ENCODE measurements at places on chromosomes 16 and 17.
A peak's percentile ranks its signal among the peaks of the same experiment; 100 is the strongest.

GRCh38 chr17:36034127-36034526 is 16.4 kb upstream of the CCL23 start:
- no peak for DNase-seq

- DNase-seq: no peak
Measured at GRCh38 chr17:47197821-47198220, 8.7 kb upstream of the CDC27 start.

- no peak for DNase-seq
Measured at GRCh38 chr16:75948886-75949285, 222.6 kb upstream of the CPHXL start.

DNA sequence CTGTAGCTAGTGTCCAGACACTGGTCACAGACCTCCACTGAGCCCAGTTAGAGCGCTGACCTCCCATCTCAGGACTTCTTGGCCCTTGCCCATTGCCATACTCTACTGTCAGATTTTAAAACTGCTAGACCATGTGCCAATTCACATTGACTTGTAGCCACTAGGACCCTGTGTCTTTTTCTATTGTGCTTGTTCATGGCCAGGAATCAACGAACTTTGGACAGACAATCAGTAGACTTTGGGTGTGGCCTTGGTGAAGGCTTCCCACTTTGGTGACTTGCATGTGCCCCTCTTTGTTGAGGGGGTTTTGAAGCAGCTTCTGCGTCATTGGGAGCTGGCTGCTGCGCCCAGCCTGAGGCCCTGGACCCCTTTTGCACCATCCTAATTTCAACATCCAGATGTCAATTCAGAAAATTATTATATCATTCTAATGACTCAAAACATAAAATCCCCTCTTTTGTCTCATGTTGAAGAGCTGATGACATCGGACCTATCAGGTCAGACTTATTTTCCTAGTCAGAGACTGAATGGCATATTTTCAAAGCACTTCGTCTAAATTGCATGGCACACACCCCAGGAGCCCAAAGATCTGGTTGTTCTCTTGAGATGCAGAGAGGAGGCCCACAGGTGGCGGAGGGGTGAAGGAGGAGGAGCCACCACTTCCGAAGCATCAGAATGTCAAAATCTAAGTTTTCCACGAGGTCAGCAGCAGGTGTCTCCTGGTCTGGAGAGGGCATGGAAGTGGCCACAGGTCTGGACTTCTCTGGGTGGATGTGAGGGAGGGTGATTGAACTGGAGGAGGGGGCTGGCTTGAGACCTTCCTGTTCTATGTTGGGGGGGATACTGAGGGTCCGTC is 93.4 kb upstream of the CBX4 start:
- no peak for DNase-seq

DNA sequence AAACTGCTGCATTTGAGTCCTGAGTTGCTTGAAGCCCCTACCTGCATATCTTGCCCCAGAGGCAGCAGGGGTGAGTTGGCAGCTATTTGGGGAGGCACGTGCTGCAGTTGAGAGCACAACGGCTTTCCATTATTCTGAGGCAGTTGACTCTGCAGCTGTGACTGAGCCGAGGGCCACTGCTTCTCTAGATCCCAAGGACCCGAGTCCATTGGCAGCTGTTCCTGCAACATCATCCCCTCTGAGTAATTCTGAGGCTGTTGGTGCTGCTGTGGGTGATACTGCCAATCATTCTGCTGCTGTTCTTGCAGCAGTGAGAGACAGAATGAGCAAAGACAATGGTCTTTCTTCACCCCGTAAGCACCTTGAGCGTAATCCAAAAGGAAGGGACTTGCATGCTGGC is 12.7 kb downstream of the TERF2IP start:
- DNase-seq: no peak

- DNase-seq: no peak
Measured at GRCh38 chr17:71398025-71398424, 722.8 kb upstream of the SOX9 start.

DNA sequence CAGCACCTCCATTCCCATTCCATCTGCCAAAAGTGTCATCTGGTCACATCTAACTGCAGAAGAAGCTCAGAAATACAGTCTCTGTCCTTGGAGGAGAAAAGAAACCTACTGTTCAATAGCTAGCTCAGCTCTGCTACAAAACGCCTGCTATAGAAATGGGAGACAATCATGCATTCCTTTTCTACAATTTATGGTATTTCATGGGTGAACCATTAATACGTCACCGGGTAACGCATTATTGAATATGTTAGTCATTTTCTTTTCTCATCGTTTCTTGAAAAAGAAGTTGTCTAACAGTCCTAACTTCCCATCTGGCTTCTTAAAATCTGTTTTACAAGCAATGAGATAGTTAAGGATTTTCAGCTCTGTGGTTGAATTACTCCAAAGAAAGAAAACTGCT is 496.7 kb upstream of the RBFOX1 start:
- no peak for DNase-seq

GRCh38 chr16:30474074-30474452 is 1.5 kb downstream of the ITGAL start:
- DNase-seq: no peak

DNA sequence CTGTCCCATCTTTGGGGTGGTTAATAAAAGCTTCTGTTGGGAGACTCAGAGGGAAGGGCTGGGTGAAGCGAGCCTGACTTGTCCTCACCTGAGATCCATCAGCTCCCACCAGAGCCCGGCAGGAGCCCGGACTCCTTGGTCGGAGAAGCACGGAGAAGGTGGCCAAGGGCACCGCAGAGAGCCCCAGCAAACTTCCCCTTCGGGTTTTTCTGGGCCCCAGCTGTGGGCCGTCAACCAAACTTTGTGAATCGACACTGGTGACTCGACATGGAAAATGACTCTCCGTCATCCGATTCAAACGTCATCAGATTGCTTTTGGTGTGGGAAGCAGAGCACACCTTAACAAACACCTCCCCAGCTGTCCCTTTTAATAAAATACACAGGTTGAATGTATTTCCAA is 21.4 kb downstream of the ENPP7 start:
- no peak for DNase-seq

DNA sequence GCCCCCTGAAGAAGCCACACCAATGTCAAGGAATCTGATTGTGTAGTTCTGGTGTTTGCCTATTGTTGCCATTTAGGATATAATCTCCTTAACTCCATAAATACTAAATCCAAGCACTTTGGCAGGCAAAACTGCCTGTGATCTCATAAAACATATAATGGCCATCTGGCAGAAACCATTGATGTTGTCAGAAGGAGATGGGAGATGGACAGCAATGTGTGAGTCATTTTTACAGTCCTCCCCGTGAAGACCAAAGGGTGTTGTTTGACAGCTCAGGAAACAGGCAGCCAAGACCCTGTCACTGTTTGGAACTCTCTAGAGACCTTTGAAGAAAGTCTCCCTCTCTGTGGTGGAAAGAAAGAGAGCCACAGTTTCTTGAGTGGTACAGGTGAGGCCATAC is 454.1 kb downstream of the HS3ST3B1 start:
- DNase-seq: no peak

- no peak for DNase-seq
Measured at GRCh38 chr17:72379516-72379915, 258.7 kb downstream of the SOX9 start.

- DNase-seq: no peak
Measured at GRCh38 chr16:14202095-14202494, 131.0 kb downstream of the MRTFB start.

DNA sequence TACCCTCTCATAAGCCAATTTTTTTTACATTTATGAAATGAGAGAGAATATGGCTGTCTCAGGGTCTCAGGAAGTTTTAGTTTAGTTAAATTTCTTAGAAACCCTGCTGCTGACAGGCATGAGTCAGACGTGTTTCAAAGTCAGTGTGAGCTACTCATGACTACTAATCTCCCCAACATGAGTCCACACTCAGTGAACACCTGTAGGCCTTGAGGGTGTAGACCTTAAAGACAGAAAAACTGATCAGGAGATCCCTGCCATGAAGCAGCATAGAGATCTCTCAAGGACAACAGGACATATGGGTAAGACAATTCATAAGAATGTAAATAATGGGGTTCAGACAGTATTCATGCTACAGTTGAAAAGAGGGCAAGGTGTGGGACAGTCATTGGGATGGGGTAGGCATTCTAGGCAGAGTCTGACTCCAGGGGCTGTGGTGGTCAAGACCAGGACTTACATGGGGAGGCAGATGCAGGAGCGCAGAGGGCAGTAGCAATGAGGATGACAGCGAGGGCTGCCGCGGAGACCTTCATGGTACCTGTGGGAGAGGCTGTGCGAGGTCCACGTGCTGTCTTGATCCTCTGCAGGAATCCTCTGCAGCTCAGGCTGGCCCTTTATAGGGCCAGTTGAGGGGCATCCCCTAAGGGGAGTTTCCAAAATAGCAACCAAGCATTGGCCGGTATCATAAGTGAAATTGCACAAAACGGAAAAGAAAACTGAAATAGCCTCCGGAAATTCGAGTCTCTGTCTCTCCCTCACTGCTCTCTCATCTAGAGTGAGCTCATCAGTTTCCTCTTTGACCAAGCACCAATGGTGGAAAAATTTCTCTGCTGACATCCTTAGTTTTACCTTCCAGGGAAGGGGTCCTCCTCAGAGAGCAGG is at the start of gene CCL5:
Gene CCL5, minus strand, starts transcription at position 588 of the 882 bp plus-strand sequence.
- no peak for DNase-seq

DNA sequence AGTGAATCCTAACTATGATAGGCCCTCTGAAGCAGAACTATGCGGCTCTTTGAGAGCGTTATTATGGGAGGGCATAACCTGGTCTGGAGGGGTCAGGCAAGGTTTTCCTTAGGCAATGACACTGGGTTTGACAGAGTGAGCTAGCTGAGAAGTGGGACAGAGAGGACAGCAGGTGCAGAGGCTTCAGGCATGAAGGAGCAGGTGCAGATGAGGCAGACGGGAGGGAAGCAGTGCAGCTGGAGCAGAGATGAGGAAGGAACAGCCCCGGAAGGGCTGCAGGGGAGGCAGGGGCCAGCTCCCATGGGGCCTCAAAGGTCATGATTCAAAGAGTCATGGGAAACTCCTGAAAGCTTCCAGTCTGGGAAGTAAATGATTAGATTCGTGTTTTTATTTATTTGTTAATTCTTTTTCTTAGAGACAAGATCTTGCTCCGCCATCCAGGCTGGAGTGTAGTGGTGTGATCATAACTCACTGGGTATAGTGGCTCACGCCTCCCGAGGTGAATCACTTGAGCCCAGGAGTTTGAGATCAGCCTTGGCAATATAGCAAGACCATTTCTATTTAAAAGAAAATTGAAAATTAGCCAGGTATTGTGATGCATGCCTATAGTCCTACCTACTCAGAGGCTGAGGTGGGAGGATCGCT is 5.4 kb downstream of the MARCHF10 start:
- no peak for DNase-seq

DNA sequence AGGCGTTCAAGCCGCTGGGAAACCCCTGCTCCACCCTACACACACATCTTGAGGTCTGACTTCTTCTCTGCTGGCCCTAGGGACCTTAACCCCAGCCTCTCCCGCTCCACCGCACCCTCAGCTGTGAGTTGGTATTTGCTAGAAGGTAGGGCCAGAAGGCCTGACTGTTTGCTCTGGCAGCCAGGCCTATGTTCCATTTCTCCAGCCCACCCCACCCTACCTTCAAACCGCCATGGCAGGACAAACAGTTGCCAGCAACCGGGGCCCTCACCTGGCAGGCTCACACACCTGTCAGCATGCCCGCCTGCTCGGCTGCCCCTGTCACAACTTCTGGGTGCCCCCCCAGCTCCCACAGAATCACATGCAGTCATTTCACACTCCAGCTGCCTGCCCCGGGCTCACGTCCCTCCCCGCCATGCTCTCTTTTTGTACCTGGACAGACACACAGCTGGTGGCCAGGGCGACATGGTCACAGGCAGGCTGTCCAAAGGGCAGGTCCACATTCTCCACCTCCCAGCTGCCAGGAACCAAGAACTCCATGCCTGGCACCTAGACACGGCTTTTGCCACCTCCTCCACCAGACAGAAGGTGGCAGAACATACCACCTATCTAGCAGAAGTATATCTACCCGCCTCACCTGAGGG is 2.6 kb upstream of the ATP2A3 start:
- DNase-seq: no peak

DNA sequence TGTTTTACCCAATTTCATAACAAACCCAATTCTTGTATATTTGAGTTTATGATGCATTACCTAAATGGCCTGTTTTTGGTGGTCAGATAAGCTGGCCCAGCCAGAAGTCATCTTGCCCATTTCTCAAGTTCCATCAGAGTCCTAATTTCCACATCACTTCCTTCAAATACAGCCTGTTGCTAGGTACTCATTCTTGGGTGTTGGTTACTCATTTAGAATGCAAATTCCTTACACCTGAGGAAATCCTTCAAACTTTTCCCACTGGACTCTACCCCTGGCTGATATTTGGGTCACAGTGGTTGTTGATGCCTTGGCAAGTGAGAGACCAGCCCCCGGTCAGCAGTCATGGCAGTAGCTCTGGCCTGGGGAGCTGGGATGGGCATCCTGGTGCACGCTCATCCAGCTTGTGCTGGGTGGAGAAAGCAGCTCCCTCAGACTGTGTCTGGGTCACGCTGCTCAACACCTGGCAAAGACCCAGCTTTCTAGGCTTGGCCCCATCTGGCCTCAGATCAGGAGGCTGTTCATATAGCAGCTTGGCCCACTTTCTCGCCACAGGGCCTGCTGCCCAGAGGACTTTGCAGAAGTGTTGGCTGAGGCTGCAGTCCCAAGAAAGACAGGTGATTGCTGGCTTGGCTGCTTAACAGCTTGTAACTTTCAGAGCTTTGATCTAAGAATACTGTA is 25.8 kb downstream of the WSB1 start:
- peak; percentile 96 for DNase-seq

GRCh38 chr17:80936723-80937122 is 54.9 kb upstream of the CHMP6 start:
- DNase-seq: no peak

DNA sequence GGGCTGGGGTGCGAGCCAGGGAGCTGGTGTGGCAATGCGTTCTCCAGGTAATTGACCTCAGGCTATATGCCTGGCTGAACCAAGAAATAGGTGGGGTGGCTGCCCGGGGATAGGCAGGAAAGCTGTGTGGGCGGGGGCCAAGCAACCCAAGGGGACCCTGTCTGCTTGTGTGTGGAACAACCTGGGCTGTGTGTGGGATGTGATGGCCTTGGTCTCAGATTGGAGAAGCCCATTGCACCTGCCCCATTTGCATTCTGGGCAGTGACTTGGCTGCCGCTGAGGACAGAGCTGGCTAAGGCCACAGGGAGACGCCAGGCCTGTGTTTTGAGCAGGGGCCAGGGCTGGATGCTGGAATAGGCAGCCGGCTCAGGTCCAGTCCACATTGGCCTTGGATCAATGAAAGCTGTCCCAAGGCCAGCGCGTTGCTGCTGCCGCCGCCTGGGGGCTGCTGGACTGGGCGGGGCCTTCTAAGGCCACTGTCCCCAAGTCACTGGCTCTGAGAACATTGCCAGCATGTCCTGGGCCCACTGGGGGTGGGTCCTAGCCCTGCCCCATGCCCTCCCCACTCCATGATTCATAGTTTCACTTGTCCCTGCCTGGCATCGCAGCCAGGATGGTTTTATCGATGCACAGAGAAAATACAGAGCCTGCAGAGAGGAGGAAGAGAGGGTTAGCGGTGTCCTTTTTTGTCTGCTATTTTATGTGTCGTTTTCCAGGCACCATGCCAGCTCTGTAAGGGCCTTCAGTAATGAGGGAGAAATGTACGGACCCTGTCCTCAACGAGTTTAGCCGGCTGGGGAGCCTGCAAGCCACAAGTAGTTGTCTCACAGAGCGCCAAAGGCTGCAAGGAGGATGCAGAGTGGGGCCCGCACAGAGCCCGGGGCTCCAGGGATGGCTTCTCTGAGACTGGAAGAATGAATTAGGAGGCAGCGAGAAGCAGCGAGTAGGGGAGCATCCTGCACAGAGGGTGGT is 43.9 kb downstream of the NKD1 start:
- no peak for DNase-seq

Data from DMS 273 treated with DMSO at 0.1 percent for 48 hours (cell line).